ENCODE measurements at places on chromosomes 2 and 18.

DNA sequence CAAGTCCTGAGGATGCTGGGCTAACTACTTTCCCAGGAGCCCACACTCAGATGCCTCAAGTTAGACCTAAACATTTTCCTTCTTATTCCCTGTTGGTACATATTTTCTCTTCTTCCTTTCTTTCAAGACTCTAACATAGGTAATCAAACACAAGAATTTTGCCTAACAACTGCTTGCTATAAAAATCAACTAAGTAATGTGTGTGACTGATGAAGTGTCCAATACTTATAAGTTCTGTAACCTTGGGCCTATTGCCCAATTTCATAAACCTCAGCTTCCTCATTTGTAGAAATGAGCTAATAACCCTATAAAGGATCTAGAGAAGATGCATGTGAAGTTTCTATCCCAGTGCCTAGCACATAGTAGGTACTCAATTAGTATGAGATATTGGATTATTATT lies 31.6 kb upstream of the PIK3C3 start:
- no peak for DNase-seq

DNA sequence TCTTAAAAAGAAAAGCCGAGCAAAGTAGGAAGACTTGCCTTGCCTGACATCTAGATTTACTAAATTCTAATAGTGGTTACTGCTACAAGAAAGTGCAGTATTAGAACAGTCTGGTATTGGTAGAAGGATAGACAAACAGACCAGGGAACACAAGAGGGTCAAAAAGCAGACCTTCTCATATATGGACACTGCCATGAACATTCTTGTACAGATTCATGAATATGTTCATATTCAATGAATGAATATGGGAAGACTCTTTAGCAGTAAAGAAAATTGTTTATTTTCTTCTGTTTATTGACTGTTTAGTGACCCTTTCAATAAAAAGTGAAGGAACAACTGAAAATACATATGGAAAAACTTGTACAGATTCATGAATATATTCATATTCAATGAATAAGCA lies 37.6 kb downstream of the DTNB start:
- no peak for DNase-seq

DNA sequence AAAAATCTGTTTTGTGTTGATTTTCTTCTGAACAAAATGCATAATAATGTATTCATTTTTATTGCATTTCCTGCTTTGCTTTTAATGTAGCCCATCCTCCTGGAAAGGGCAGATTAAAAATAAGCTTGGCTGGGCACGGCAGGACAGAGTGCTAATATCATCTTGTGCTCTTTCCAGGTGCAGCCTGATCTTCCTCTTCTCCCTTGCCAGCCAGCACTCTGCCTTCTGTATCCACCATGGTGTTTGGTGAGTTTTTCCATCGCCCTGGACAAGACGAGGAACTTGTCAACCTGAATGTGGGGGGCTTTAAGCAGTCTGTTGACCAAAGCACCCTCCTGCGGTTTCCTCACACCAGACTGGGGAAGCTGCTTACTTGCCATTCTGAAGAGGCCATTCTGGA lies 52.3 kb downstream of the KCNS3 start:
- DNase-seq, result no peak

- no peak for DNase-seq
These were observed 114.1 kb downstream of the EPB41L3 start for GRCh38 chr18:5429681-5430080.

DNA sequence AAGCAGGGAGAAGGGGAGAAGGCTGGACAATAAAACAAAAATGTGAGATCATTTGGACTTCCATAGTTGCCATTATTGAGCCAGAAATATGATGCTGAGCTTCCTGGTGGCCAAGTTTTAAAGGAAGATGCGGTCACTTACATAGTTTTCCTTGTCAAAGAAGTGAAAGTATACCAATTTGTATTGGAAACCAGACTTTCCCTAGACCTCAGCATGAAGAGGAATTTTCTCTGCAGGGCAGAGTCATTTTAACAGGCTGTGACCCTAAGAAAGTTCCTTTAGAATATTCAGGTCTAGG lies 111.0 kb downstream of the GATA6 start:
- DNase-seq, result no peak

DNA sequence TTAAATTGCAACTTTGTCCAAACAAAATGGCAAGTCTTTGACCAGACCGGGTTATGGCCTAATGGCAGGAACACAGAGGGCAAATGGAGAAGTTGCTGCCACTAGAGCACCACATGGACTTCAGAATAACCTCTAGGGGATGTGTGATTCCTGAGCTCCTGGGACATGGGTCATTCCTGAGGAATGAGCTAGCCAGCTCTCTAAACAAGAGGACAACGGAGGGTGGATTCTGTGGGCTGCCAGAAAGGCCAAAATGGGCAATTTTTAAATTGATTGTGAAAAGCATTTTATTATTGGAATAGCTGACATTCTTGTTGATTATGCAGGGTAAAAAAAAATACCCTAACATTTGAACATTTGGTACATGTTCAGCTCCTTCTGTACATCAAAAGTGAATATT lies 109.8 kb upstream of the FZD5 start:
- DNase-seq, result no peak

DNA sequence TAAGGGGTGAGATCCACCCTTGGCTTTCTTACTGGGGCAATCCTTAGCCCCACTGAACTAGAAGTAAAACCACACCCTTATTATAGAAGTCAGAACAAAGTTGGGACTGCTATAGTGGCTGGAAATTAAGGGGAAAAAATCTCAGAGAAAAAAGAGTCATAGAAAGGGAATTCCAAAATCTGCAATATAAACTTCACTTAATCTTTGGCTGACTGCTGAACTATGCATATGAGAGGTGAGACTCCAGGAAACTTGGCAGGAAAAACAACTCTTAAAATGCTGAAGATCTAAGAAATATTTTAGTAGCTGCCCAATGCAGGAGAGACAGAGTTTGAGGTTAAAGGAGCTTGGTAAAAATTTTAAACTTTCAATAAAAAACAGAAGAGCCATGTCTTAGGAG lies 201.8 kb upstream of the FN1 start:
- DNase-seq, result no peak

GRCh38 chr2:96102596-96103186 lies 13.7 kb downstream of the ADRA2B start:
- no peak for DNase-seq

- no peak for DNase-seq
These were observed 87.3 kb upstream of the CCDC141 start for GRCh38 chr2:179137200-179137759.

DNA sequence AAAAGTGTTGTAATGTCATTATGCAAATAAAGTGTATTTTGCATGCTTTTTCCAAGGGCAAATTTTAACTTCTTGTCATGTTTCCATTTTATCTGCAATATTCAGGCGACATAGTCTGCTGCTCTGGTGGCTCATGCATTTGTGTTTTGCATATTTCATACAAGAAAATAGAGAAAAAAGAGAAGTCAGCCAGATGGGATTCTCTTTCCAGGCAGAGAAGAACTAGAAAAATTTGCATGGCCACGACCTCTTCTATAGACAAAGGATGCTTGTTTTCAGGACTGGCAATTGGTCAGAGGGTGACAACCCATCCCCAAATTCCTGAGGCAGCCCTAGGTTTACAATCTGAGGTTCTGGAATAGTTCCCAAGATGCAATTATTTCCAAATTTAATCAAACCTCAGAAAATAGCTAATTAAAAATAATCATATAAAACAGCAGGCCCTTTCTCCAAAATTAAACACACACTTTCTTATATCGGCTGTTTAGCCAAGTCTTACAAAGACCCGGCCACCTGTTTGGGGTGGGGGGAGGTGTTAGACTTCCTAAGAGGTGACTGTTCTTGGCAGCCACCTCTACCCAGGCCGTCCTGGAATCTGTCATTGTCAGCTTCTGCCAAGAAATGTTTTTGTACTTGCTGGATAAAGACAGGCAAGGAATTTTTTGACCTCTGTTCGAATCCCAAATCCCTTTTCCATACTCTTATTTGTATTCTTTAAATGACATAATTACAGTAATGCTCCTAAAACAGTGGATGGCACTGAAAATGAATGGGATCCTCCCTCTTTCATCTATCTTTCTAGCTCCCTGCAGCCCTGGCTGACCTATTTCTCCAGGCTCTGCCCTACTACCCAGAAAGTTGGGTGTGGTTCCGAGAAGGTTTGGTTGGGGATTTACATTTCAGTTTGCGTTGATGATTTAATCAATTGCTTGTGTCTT lies 20.8 kb upstream of the SOS1 start:
- no peak for DNase-seq

GRCh38 chr2:8648441-8649213 lies 33.2 kb upstream of the ID2 start:
- no peak for DNase-seq

DNA sequence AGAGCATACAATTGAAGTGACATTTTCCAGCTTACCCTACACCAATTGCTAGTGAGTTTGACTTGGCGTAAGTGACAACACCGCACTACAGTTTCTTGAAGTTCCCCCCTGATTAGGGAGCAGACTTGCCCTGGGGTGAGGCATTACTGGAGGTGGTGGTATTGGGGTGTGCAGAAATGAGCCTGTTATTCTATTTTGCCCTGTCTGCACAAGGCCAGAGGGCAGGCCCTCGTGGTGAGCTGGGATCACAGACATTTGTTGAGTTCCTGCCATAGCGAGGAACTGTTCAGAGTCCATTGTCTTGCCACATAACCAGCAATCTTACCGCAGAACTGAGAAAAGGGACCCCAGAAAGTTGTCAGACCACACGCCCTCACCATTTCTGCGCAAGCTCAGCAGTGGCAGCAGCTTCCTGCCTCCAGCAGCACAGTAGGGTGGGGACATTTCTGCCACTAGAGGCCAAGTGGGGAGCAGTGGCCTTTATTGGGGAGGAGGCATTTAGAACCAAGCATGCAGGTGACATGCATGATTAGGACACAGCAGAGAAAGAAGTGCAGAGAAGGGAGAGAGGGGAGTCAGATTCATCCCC lies 103.6 kb upstream of the BCL2L11 start:
- DNase-seq, result no peak

DNA sequence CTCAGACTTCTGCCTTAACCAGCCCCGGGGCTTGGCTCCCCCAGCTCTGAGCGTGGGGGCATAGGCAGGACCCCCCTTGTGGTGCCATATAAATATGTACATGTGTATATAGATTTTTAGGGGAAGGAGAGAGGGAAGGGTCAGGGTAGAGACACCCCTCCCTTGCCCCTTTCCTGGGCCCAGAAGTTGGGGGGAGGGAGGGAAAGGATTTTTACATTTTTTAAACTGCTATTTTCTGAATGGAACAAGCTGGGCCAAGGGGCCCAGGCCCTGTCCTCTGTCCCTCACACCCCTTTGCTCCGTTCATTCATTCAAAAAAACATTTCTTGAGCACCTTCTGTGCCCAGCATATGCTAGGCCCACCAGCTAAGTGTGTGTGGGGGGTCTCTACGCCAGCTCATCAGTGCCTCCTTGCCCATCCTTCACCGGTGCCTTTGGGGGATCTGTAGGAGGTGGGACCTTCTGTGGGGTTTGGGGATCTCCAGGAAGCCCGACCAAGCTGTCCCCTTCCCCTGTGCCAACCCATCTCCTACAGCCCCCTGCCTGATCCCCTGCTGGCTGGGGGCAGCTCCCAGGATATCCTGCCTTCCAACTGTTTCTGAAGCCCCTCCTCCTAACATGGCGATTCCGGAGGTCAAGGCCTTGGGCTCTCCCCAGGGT lies 5.5 kb downstream of the CTDSP1 start:
- DNase-seq, result no peak

DNA sequence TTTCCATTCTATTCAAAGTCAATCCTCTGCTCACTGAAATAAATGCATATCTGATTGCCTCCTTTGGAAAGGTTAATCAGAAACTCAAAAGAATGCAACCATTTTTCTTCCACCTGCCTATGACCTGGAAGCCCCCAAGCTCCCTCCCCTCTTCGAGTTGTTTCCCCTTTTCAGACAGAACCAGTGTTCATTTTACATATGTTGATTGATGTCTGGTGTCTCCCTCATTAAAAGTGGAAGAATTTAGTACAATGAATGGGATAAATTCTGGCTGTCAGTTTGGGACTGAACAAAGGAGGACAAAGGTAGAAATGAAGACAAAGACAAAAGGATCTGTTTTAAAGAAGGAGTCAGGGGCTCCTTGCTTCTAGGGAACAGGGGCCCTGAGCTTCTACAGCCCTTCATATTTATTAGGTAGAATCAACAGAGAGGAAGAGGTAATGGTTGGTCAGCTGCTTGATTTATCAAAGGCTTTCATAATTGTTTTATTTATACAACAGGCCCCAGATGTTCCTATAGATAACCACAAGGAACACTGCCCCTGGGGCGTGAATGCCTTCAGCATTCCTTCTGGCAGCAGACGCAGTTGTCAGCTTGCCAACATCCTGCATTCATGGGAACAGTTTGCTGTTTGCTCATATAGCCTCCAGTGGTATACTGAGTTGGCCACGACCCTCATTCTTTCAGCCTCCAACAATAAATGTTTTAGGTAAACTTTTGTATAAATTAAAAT lies 949.8 kb upstream of the LRATD1 start:
- DNase-seq, result no peak

- no peak for DNase-seq
These were observed 248.8 kb downstream of the MREG start for GRCh38 chr2:215764441-215765048.

DNA sequence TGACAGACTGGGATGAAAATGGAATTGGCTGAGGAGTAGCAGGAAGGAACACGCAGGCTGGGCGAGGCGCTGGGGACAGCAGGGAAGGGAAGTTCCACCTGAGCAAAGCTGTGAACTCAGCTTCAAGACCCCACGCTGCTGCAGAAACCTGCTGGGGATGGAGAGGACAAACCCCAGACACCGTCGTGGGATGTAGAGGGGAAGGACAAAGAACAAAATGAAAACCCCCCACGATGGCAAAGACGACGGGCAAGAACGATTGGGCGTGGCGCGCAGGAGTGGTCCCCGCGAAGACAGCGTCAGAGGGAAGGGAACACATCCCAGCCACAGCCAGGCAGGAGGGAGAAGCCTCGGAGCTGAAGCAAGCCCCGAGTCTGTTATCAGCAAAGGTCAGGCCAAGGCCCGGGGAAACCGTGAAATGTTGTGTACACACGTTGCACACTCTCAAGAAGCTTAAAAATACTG lies 222.9 kb downstream of the NDUFA10 start:
- no peak for DNase-seq

- DNase-seq, result no peak
These were observed 60.8 kb upstream of the DNMT3A start for GRCh38 chr2:25402477-25402876.

DNA sequence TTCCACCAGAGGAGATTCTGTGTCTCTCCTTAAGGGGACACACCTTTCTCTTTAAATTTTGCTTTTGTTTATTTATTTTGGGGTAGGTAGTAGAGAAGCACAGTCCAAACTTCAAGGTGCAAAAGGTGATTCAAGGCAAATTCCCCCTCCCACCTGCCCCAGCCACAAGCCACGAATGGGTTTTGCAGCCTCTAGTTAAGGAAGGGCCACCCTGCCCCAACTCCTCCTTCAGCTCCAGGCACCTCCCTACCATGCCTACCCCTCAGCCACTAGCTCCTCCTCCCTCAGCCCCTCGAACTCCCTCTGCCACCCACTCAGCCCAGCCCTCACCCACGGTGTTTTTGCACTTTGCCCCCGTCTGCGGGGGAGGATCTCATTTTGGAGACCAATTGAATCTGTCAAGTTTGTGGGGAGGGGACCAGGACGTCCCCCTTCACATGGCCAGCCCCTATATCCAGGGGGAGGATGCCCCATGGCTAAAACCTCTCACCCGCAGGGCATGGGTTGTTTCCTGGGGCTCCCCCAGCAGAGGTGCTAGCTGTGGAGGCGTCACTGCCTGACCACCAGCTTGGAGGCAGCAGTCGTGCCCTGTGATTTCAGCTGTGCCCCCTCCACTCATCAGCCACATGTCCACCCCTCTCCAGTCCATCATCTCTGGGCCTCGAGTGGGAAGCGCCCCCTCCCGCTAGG lies 4.5 kb downstream of the HAAO start:
- no peak for DNase-seq

- no peak for DNase-seq
These were observed 4.9 kb upstream of the IL1B start for GRCh38 chr2:112841295-112842044.
